8988T (cell line): ENCODE measurements at places on chromosomes 4 and X.
A peak's percentile ranks its signal among the peaks of the same experiment; 100 is the strongest.

DNA sequence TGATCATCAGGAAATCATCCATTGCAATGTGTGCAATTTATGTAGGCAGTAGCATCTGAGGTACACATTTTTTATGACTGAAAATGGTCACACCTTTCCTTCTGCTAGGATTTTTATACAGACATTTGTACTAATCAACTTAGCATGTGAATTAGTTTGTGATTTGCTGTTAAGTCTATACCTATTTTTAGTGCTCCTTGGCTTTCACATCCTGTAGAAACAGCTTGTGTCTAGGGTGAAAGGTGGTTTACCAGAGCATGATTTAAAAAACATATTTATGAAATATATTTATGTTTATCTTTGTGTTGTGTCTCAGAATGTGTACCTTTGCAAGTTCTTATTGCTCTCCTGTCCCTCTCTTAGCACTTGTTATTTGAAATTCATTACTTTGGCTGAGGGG lies 916.0 kb downstream of the TECRL start:
- DNase-seq: no peak

- DNase-seq: no peak
Observed at GRCh38 chr4:139728840-139729239, 63.2 kb downstream of the MGST2 start.

GRCh38 chr4:110415041-110415440 lies 60.9 kb upstream of the ENPEP start:
- no peak for DNase-seq

- no peak for DNase-seq
Observed at GRCh38 chr4:155712846-155713245, 46.0 kb upstream of the GUCY1B1 start.

GRCh38 chrX:48683411-48683982 lies at the start of gene WAS:
Gene WAS (plus strand): TSS chrX:48683799. CDS start chrX:48683854, 55 bp downstream.
- DNase-seq: no peak

GRCh38 chr4:89739311-89739988 lies 97.5 kb downstream of the SNCA start:
- no peak for DNase-seq

GRCh38 chr4:119302073-119302832 lies 19.7 kb downstream of the FABP2 start:
- no peak for DNase-seq

DNA sequence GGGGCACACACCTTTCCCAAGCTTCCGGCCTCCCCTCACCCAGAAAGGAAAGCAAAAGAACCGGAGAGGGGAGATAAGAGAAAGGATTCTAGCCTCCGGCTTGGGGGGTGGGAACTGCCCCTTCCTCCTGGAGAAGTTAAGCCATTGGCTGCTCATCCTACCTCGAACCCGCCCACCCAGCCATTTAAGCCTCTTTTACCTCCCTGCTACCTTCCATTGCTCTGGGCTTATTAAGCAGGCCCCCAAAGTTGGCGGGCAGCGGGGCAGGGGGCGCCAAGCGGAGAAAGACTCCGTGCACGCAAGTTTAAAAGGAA lies 2.3 kb downstream of the MAML3 start:
- peak; percentile 54 for DNase-seq
